Suprapubic skin (tissue), 4 donors: ENCODE measurements at places on chromosomes 7 and 10. TPM values are rescaled to one million over a fixed set of nuclear protein-coding genes. Genes with fewer than 3 reads are reported as not detected.
A peak's percentile ranks its signal among the peaks of the same experiment; 100 is the strongest.

Gene RAMP3
- 32.9 TPM for total RNA-seq

Gene TMED4
- 76.8 TPM for total RNA-seq

Gene FKBP9
- total RNA-seq: 99.2 TPM

Gene MRC1
- total RNA-seq: 7.0 TPM

Gene VWA2
- total RNA-seq: 18.1 TPM

Gene NXPH1
- total RNA-seq: not detected

Gene OR2AE1
- total RNA-seq: not detected

Gene MRLN
- total RNA-seq: not detected

Gene ARHGEF5
- 62.3 TPM for total RNA-seq

Gene VTI1A
- total RNA-seq: 49.1 TPM

Gene INHBA
- 3.7 TPM for total RNA-seq

Gene HOXA10
- 6.9 TPM for total RNA-seq

Gene CALD1
- total RNA-seq: 69.2 TPM

- H3K4me3 ChIP-seq: no peak overlapping the region
- H3K36me3 ChIP-seq: no peaks in the 10 kb centered on the region
- H3K27ac ChIP-seq: no peak overlapping the region
- no peaks in the 10 kb centered on the region for H3K4me1 ChIP-seq
- no peaks in the 10 kb centered on the region for H3K27me3 ChIP-seq
- DNase-seq: no peak
Observed at GRCh38 chr7:34406848-34407530, 251.0 kb upstream of the NPSR1 start.

DNA sequence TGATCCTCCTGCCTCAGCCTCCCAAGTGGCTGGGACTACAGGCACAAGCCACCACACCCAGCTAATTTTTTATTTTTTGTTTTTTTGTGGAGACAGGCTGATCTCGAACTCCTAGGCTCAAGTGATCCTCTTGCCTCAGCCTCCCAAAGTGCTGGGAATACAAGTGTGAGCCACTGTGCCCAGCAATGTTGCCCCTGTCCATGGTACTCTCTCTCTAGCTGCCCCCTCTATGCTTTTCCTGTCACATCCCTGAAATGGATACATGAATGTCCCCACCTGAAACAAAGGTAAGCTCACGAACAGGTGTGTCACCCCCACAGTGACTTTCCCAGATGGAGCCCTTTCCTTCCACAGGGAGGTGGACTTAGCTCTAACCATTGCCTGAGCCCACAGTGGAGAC is 141.1 kb upstream of the MGMT start:
- no peaks in the 10 kb centered on the region for H3K27me3 ChIP-seq
- DNase-seq: no peak
- no peak overlapping the region for H3K4me3 ChIP-seq
- peaks cover 3% of the 10 kb centered on the region for H3K4me1 ChIP-seq

- no peak overlapping the region for H3K4me3 ChIP-seq
- no peak overlapping the region for H3K27ac ChIP-seq
- H3K36me3 ChIP-seq: no peaks in the 10 kb centered on the region
- H3K4me1 ChIP-seq: no peaks in the 10 kb centered on the region
- no peak for DNase-seq
Observed at GRCh38 chr10:128614802-128615553, 488.8 kb upstream of the MKI67 start.

DNA sequence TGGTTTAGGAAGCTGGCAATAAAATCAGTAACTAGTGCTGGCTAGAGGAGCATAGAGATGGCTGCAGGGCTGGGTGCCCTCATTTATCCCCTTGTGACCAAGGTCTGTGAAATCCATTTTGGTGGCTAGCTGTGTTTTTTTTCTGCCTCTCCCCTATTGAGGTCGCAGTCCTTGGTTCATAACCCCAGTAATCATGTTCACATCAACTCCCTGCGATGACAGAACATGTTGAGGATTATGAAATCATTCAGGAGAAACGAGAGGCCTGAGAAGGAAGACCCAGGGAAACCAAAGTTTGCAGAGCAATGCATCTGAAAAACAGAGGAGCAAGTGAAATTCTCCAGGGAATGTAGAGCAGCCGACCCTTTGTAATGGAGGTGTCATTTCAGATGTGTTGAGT is 126.9 kb downstream of the TACC2 start:
- no peaks in the 10 kb centered on the region for H3K27me3 ChIP-seq
- H3K27ac ChIP-seq: peak overlapping the region; percentile 16
- H3K4me1 ChIP-seq: peaks cover 51% of the 10 kb centered on the region
- H3K4me3 ChIP-seq: no peak overlapping the region
- no peak for DNase-seq
- no peaks in the 10 kb centered on the region for H3K36me3 ChIP-seq

DNA sequence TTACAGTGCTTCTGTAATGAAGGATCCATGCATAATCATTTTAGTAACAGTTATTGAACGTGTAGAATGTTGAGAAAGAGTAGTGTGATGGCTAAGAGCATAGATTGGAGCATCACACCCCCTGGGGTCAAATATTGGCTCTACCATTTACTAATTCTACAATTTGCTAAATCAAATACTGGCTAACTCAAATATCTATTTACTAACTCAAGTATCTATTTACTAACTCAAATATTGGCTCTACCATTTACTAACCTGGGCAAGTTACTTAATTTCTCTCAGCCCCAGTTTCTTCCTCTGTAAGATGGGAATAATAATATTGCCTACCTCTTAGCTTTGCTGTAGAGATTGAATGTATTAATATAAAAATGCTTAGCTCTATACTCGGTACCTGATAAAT is 64.0 kb downstream of the CDK14 start:
- no peak for DNase-seq
- no peaks in the 10 kb centered on the region for H3K27me3 ChIP-seq
- H3K4me3 ChIP-seq: no peak overlapping the region
- H3K27ac ChIP-seq: no peak overlapping the region

DNA sequence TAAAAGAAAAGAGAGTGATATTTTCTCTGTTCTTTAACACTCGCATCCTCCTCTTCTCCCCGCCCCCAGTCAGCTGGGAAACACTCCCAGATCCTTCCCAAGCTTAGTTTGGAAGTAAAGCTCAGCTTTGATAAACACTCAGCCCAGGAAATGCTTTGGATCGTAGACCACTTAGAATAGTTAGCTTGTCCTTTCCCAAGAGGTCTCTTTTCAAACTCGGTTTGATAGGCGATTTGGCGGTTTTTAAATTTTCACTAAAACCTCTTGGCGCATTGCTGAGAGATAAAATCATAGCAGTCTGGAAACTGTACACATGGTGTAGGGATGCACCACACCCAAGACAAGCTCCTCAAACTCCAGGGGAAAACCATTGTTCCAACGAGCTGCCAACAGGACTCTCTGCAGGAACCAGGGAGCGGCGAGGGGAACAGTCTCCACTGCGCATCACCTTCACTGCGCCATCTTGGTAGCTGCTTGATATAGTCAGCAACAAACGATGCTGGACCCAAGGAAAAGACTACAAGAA is 22.3 kb downstream of the SMURF1 start:
- no peak overlapping the region for H3K4me3 ChIP-seq
- peaks cover 69% of the 10 kb centered on the region for H3K4me1 ChIP-seq
- H3K27me3 ChIP-seq: no peaks in the 10 kb centered on the region
- peak overlapping the region; percentile 21 for H3K27ac ChIP-seq
- DNase-seq: no peak
- H3K36me3 ChIP-seq: no peaks in the 10 kb centered on the region

- H3K4me1 ChIP-seq: no peaks in the 10 kb centered on the region
- H3K27me3 ChIP-seq: no peaks in the 10 kb centered on the region
- DNase-seq: no peak
Observed at GRCh38 chr7:129069021-129069420, 14.1 kb upstream of the TNPO3 start.

- DNase-seq: no peak
- peaks cover 8% of the 10 kb centered on the region for H3K36me3 ChIP-seq
- peaks cover 23% of the 10 kb centered on the region for H3K4me1 ChIP-seq
- H3K4me3 ChIP-seq: no peak overlapping the region
- no peaks in the 10 kb centered on the region for H3K27me3 ChIP-seq
Observed at GRCh38 chr7:98162758-98163157, 48.5 kb upstream of the BHLHA15 start.

DNA sequence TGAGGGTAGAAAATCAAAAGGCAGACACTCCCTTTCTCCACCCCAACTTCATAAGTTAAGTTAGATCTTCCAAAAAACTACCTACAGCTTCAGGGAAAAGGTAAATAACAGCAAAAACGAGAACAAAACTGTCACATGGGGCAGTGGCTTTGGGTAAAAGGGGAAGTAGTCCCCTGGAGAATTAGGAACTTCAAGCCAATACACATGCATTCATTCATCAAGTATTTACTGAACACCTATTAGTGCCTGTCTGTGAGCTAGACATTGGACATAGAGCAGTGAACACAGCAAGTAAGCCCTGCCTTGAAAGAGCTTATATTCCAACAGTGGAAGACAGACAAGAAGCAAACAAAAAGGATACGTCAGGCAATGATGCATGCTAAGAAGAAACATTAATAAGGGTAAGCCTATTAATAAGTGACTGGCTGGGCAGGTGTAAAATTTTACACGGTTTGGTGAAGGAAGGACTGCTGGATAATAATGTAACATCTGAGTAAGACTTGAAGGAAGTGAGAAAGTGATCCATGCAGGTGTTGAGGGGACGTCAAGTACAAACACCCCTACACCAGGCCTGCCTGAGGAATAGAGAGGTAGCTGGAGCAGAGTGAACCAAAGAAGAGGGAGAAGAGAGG is 69.6 kb upstream of the RAPGEF5 start:
- no peaks in the 10 kb centered on the region for H3K27me3 ChIP-seq
- DNase-seq: no peak
- H3K36me3 ChIP-seq: no peaks in the 10 kb centered on the region
- H3K27ac ChIP-seq: no peak overlapping the region
- no peaks in the 10 kb centered on the region for H3K4me1 ChIP-seq

DNA sequence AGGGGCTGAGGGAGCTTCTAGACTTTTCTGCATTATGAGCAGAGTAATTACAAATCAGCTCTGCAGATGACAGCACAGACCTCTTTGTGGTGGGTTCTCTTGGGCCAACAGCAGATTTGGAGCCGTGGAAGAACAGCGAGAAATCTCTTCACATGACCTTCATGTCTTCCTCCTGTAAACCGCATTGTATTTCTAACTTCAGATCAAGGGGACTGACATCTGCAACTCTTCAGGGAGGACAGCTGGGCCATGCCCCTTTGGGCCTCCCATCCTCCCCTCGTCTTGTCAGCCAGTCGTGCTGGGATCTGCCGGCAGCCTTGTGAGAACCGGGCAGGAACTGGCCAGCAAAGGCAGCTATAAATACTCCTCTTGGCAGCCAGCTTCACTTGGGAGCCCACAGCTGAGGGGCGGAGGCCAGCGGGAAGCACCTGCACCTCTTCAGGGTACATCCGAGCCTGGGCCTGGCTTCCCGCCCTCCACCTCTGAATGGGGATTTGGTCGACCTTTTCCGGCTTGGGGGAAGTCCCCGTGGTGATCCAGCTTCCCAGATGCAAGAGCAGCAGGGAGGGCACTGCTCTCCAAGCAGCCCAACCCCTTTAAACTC is 54.7 kb downstream of the STEAP1B start:
- H3K27me3 ChIP-seq: no peaks in the 10 kb centered on the region
- no peaks in the 10 kb centered on the region for H3K36me3 ChIP-seq
- H3K27ac ChIP-seq: peak overlapping the region; percentile 76
- no peak overlapping the region for H3K4me3 ChIP-seq

DNA sequence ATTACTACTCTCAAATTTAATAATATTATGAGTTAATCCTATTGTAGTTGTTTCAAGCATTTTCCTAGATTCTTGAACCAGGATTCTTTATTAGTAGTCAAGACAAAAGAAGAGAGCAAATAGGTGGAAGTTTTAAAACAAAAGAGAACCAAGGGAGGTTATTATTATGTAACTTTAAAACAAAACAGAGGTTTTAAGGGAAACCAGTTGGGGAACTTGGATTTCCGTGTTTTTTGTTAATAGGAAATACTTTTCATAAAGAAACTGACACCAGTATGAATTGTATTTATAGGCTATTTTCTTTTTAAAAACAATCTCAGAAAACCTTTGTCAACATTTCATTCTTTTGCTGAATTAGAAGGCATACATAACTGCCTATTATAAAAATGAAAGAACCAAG is 183.9 kb downstream of the WNT2 start:
- peaks cover 17% of the 10 kb centered on the region for H3K36me3 ChIP-seq
- H3K27me3 ChIP-seq: no peaks in the 10 kb centered on the region
- no peak overlapping the region for H3K4me3 ChIP-seq
- no peak overlapping the region for H3K27ac ChIP-seq
- no peaks in the 10 kb centered on the region for H3K4me1 ChIP-seq
- DNase-seq: no peak

DNA sequence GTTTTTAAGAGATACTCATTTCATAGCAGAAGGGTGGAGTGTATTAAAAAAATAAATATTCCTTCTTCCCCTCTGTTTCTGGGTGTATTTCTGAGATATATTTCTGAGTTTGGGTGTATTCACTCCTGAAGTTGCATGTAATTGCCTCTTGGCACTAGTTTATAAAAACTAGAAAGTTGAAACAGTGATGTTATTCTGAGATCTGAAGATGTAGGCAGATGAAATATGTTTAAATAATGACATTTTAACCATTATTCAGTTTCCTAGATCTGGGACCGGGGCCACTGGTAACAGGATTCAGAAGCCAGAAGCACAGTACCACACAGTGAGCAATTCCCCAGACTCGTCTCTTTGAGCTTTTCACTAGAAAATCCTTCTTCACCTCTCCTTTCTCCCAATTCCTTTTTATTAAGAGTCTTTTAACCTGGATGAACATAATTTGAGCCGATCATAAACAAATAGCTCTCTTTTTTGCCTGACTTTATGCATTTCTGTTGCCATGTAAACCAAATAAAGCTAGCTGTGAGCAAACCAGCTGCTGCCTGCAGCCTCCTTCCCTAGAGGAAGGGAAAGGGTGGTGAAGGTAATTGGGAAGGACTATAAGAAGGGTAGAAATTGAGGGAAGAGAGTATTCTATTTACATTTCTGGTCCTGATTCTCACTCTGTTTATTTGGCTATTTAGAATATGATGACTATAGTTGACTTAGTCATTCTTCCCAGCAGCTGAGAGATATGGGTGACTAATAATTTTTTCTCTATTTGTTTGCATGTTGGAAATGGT is 101.8 kb upstream of the STRIP2 start:
- H3K4me3 ChIP-seq: no peak overlapping the region
- no peak for DNase-seq
- H3K27ac ChIP-seq: no peak overlapping the region
- H3K4me1 ChIP-seq: peaks cover 7% of the 10 kb centered on the region
- no peaks in the 10 kb centered on the region for H3K36me3 ChIP-seq
- no peaks in the 10 kb centered on the region for H3K27me3 ChIP-seq
